ENCODE measurements at places on chromosomes 12 and 14.

GRCh38 chr12:103632554-103633216, 45.6 kb downstream of the STAB2 start:
- peak; percentile 78 for DNase-seq

DNA sequence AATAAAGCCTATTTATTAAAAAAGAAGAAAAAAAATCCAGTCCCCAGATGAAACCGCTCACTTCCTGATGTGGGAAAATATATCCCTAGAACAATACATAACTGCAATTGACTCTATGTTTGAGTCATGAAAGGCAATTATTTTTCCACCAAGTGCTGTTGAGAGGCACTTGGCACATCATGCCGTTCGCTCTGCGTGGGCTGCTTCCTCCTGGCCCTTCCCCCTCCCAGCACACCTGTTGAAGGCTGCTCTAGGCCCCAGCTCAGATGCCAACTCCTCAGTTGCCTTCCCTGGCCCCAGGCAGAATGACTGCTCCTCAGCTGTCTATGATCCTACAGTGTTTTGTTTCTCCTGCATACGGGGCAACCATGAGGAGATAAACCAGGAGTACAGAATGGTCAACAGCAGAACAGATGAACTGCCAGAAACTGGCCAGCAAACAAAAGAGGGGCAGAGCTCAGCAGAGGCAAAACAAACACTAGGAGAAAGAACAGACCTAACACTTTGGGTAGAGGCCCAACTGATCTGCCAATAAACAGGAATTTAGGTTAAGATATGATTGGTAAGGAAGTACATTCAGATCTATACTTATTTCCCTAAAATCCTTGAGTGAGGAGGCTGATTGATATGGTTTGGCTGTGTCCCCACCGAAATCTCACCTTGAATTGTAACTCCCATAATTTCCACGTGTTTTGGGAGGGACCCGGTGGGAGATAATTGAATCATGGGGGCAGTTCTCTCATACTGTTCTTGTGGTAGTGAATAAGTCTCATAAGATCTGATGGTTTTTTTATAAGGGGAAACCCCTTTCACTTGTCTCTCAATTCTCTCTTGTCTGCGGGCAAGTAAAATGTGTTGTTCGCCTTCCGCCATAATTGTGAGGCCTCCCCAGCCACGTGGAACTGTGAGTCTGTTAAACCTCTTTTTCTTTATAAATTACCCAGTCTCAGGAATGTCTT, 58.6 kb downstream of the SLC38A1 start:
- peak; percentile 63 for DNase-seq

DNA sequence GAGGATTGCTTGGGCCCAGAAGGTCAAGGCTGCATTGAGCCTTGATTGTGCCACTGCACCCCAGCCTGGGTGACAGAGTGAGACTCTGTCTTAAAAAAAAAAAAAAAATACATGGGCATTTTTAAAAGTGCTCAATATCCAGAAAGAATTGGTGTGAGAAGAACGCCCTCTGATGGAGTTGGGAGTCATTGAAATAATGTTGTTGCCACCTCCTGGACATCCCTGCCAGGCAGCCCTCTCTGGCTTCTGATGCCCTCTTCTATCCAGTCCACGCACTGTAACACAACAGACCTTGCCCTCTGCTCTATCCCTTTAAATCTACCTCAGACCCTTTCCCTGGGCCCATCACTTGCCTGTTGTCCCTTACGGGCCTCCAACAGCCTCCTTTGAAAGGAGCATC, 4.9 kb downstream of the PTGDR start:
- DNase-seq: no peak

GRCh38 chr12:41061192-41061591, 126.9 kb upstream of the PDZRN4 start:
- DNase-seq: no peak

DNA sequence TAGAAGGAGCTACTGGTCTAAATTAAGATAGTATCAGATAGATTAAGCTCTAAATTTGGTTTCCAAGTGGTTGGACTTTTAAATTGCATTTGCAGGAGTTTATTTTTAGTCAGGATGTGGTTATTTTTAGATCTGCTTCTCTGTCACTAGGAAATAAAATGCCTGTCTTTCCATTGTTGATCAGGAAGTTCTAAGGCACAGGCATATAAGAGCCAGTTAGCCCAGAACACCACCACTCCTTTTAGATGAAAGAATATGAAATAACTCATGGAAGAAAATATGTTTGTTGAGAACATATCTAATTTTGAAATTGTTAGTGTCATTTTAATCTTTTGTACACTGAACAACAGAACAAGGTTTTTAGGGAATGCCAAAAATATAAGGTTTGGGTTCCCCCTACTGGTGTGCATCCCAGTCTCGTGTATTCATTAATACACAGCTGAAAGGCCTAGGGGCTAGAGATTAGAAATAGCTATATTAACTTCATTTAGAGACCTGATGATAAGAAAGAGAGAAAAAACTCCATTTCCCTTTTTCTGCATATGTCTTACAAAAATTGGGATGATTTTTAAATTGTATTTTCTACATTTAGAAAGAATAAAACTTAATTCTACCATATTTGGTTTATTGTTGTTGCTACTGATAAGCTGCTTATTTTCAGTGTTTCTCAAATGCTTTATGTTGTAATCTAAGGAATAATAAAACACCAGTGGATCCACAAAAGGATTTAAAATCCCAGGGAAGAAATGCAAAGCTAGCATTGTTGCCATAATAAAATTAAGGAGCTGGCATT, 67.2 kb downstream of the RIC8B start:
- peak; percentile 77 for DNase-seq

GRCh38 chr12:39372929-39373328, 70.0 kb downstream of the KIF21A start:
- DNase-seq: no peak

- peak; percentile 19 for DNase-seq
These were observed 3.7 kb downstream of the ANKRD13A start for GRCh38 chr12:110002676-110003515.

- DNase-seq: no peak
These were observed 156.6 kb upstream of the CAND1 start for GRCh38 chr12:67112586-67112985.

GRCh38 chr14:97057238-97058073, 260.3 kb downstream of the VRK1 start:
- DNase-seq: no peak

- no peak for DNase-seq
These were observed 87.3 kb downstream of the TMX1 start for GRCh38 chr14:51327376-51327775.

- DNase-seq: no peak
These were observed 361.9 kb upstream of the TMTC1 start for GRCh38 chr12:30145684-30146032.

GRCh38 chr12:31005944-31006361, 67.7 kb upstream of the DDX11 start:
- DNase-seq: peak; percentile 26

GRCh38 chr12:76532520-76532919, 27.1 kb downstream of the OSBPL8 start:
- DNase-seq: no peak

- peak; percentile 12 for DNase-seq
These were observed 253.1 kb downstream of the CCDC91 start for GRCh38 chr12:28443337-28443736.

- no peak for DNase-seq
These were observed 3.4 kb downstream of the ARG2 start for GRCh38 chr14:67623114-67623513.

- peak; percentile 71 for DNase-seq
These were observed 12.4 kb downstream of the MGST1 start for GRCh38 chr12:16359512-16360491.

GRCh38 chr12:75603475-75603874, 92.1 kb upstream of the KRR1 start:
- no peak for DNase-seq

GRCh38 chr12:63862187-63862968, 17.9 kb downstream of the SRGAP1 start:
- DNase-seq: peak; percentile 62

- DNase-seq: no peak
These were observed 58.3 kb upstream of the EEA1 start for GRCh38 chr12:92987362-92987761.

DNA sequence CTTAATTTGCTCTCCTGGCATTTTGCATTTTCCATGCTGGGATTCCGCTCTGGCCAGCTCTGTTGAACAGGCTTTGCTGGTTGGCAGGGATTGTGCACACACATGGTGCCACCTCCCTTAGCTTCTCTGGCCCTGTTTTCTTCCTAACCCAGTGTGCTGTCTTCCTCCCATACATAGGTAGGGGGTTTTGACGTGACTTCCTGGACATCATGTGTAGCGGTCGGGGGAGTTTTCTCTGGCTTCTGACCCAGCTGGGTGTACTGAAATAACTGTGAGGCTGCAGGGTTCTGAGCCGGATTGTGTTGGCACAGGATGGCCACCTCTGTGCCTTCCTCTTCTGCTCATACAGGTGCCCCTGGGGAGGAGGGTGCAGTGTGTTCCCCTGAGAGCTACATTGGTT, 25.7 kb downstream of the C14orf132 start:
- DNase-seq: no peak

DNA sequence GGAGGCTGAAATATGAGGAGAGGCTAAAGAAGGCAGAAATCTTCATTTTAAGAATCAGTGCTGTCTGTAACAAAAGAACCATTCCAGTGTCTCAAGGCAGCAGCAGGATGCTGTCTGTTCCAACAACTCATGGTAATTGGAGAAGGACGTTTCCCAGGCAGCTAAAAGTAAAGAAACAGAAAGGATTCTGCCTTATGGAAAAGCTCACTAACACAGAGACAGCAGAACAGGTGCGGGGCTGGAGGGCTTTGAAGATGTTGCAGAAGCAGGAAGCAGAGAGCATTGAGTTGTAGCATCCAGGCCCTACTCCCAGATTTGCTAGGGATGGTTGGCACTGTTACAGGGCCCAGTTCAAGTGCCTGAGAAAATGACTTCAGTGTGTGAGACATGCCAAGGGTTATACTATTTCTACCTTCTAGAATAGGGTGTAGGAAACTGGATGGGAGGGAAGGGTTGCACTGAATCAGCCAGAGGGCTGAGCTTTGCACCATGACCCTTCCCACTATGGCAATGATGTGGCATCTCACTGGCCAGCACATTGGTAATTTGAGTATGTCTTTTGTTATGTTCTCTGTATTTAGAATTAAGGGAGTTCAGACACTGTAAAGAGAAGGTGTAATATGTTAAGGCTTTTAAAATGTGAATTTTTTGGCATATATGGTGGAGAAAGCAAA, 160.0 kb upstream of the FBXO33 start:
- DNase-seq: peak; percentile 9

DNA sequence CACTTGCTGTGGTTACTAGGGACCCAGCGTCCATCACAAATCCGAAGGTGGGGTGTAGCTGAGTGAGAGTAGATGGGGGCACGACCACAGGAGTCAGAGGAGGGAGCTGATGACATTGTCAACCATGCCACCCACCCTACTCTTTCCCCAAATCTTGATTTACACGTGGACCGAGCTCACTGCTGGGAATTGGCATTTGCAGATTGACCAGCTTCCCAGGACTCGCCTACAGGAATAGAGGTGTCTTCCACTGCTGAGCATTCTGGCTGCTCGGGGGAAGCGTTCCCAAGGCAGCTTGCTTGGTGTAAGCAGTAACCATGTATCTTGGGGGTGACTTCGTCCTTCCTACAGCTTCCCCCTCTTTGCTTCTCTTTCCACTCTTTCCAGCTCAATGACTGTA, 353 bp upstream of the PTPRR start:
- no peak for DNase-seq

- no peak for DNase-seq
These were observed 84.6 kb downstream of the TXNDC16 start for GRCh38 chr14:52467515-52468266.

DNA sequence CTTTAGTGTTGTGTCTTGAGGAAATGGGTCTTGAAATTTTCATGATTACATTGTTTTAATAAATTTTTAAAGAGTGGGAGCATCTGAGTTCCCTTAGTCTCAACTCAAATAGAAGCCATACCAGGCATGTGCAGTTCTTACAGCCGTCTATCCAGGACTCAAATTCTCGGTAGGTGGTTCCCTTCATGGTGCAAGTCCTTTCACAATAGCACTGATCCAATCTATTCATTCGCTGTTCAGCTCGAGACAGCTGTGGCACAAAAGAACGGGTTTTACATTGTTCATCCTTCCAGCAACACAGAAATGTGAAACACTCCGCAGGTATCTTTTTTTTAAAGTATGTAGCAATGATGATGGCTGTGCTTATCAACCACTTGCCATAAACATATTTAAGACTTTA, 100.2 kb downstream of the NELL2 start:
- no peak for DNase-seq

DNA sequence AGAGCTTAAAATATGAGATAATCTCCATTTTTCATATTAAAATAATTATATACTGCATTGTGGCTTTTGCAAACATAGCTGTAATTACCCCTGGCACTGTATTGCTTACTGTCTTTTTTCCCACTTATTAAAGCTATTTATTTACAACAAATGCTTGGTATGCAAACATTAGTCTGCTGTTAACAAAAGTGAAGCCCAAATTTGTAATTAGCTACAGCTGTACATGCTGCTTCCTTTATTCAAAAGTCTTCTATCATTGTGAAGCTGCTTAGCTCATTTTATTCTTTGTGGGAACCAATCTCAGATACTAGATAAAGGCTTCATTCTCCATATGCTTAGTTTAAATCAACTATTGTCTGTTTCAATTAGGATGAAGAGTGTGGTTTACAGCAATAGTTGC, 425.8 kb upstream of the FOXG1 start:
- no peak for DNase-seq

DNA sequence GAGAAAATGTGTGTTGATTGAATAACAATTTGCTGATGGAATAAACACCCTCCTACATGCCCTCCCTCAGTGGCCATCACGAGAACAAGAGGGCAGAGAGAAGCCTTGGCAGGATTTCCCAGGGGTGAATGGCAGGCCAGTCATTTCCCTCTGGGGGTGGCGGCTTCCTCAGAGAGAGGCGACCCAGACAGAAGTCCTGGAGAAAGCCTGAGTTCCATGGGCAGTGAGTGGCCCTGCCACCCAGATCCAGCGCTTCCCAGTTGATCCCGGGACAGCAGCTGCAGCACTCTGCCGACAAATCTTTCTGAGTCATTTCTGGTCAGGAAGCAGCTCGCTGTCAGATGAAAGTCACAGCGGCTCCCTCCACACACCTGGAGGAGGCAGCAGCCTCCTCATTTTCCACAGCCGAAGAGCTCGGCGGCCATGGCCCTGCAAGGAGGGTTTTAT, 123.0 kb downstream of the SCARB1 start:
- peak; percentile 78 for DNase-seq

- no peak for DNase-seq
These were observed 13.8 kb upstream of the TMPRSS12 start for GRCh38 chr12:50828886-50829285.

DNA sequence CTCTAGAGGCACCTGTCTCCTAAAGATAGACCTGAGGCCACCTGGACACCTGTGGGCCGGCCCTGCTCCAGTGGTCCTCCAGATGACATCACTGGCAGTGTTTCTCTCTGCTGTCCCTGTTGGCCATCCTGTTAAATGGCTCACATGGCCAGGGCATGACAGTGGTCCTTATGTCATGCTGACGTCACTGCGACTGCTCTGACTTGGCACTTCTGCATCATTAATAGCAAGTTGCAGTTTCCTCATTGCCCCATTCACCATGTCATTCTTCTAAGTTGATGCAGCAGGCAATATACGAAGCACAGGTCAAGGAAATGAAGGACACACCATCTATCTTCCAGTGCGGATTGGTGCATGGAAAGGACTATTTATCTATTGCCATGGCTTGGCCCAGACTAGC, 1468.5 kb upstream of the TMEM132C start:
- DNase-seq: no peak
